ENCODE measurements at places on chromosomes 1 and 21.

DNA sequence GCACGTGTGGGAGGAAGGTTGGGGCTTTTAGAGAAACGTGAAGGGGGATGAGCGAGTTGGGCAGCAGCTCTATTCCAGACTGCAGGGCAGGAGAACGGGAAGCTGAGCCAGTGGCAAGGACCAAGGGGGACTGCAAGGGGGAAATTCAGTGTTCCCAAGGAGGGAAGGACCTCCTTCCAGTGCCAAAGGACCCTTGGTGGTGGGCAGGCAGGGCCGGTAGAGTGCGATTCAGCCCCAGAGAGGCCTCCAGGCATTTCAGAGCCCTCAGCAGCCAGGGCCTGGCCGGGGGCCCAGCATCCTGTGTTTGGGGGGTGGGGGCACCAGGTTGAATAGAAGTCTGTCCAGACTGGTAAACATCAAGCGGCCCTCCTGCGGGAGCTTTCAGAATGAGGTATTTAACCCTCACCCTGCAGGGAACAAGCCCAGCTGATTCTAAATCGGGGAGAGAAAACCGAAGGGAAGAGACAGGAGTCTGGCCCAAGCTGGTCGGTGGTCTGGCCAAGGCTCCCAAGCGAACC lies 2.3 kb downstream of the COL9A2 start:
- DNase-seq, result peak; percentile 72

GRCh38 chr1:230568008-230568407 lies 74.3 kb upstream of the COG2 start:
- DNase-seq, result no peak

DNA sequence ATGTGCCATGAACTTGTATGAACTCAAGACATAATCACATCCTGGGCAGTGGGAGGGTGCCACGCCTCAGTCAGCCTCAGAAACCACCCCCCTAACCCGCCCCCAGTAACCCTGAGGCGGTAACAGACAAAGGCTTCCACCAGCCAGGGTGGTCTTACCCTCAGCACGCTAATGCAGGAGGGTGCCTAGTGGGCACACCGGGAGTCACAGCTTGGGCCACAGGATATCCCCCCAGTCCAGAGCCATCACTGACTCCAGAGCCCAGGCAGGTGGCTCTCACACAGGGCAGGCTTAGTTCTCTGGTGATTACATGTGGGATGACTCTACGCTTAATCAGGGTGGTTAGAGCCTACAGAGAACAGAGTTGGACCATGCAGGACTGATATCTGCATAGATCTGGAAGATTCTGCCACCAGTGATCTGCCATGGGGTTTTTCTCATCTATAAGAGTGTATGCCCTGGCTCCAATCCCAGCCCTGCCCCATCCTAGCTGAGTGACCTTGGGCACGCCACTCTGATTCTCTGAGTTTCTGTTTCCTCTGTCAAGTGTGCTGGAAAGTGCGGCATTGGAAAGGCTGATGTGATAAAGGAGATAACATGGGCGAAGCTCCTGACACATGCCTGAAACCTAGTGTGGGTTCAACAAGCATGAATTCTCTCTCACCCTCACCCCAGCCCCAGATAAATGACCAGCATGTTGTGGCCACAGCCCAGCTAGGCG lies 27.3 kb downstream of the OPTC start:
- DNase-seq, result no peak

DNA sequence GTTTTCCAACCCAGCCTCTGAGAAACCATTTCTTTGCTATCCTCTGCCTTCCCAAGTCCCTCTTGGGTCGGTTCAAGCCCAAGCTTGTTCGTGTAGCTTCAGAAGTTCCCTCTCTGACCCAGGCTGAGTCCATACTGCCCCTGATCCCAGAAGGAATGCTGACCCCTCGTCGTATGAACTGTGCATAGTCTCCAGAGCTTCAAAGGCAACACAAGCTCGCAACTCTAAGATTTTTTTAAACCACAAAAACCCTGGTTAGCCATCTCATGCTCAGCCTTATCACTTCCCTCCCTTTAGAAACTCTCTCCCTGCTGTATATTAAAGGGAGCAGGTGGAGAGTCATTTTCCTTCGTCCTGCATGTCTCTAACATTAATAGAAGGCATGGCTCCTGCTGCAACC lies 23.8 kb downstream of the EIF2D start:
- DNase-seq, result no peak

- DNase-seq, result no peak
These were observed 166.8 kb downstream of the HIVEP3 start for GRCh38 chr1:41751804-41752513.

DNA sequence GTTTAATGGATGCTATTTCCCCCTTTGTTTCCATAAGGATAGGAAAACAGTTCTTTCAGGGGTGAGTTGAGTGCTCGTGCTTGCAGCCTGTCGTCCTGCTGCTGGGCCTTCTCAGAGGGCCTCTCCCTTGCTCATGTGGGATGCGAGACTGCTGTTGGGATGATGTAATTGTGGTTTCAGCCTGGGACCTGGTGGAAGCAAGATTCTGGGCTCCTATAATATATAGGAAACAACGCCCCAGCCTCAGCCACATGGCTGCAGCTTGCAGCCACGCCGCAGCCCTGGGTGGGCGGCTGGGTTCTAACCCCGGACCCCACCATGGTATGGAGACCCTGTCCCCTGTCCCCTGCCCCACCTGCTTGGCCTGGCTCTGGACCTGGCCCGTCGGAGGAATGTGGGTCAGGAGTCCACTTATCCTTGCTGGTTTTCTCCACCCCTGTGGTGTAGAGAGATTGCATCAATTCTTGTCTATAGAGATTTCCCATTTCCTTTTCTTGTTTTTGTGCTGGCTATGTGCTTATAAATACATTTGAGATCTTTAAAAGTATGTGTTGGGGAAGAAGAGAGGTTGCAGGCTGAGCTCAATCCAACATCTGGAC lies 357.8 kb downstream of the SIPA1L2 start:
- peak; percentile 42 for DNase-seq

- no peak for DNase-seq
These were observed 16.6 kb downstream of the STX12 start for GRCh38 chr1:27789540-27790041.

- DNase-seq, result no peak
These were observed 43.4 kb upstream of the COL6A2 start for GRCh38 chr21:46054451-46054881.

- no peak for DNase-seq
These were observed 39.7 kb upstream of the EXO1 start for GRCh38 chr1:241808265-241808664.
